ENCODE measurements at places on chromosomes 1 and 21.

DNA sequence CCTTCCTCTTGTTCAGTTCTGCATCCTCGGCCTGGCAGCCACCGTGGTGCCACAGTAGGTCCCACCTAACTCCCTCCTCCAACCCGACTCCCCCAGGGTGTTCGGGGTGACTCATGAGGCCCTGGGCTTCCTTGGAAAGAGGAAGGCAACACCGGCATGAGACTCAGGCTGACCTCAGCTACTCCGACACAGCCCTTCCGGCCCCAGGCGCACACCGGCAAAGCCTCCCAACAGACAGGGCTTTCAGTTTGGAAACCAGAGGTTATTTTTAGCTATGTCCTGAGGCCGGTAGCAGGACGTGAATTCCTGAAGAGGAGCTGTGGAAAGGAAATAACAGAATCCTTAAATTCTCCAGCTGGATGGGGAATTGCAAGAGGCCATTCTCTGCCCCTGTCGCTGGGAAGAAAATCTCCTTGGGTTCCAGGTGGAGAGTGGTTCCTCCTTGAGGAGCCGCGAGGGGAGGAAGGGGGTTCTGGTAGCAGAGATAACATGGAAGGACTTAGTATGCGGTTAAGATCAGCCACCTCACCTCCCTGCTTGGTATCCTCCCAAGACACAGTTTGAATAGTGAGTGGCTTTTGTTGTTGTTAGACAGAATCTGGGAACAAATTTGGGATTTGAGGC, 24.4 kb downstream of the PLXNA2 start:
- no peak for DNase-seq

DNA sequence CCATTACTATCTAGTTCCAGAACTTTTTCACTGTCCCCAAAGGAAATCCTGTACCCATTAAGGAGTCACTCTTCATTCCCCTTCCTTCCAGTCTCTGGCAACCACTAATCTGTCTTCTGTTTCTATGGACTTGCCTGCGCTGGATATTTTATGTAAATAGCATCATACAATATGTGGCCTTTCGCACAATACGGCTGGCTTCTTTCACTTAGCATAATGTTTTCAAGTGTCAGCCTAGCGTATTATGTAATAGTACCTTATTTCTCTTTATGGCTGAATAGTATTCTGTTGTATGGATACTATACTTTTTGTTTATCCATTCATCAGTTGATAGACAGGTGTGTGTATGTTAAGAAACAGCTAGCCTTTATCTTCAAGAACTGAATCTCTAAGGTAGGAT, 14.3 kb downstream of the ATF3 start:
- no peak for DNase-seq

DNA sequence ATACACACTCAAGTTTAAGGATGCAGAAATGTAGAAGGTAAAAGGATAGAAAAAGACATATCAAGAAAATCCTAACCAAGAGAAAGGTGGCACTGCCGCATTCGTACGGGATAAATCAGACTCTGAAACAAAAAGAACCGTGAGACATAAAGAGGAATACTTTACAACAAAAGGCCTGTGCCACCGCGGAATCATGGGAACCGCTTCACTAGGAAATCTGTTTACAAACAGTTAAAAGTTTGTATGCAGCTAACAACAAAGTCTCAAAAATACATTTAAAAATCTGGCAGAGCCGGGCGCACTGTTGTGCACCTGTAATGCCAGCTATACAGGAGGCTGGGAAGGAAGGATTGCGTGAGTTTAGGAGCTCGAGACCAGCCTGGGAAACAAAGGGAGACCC, 8.1 kb downstream of the WRAP73 start:
- no peak for DNase-seq

DNA sequence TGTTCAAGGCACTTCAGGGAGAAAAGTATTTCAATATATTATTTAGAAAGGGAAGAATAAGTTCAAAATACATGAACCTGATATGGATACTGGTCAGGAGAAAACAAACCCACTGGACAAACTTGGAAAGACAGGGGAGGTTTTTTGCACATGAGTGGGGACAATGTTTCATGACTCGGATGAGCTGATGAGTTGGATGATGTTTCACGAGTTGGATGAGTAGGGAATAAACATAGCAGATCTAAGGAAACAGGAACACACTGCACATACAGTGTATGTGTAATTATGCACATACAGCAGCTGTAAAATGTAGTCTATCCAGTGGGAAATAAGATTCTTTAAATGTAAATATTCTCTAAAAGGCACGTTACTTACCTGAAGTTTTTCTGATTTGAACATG, 682.9 kb upstream of the ADAMTS5 start:
- no peak for DNase-seq

DNA sequence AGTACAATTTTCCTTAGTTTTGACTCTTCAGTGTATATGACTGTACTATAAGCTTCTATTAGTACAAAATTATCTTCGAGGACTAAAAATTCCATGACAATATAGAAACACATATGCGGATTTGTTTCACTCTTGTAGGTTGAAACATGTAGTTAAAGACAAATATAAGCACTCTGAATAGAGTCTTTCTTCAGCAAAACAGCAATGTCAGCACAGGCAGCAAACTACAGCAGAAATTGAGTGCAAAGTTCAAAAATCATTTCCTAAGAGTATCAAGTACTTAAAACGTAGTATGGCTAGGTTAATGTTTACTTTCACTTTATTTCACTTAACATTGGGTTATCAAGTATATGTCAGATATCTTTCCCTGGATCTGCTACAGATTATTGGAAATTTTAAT, 106.7 kb downstream of the FAF1 start:
- no peak for DNase-seq

DNA sequence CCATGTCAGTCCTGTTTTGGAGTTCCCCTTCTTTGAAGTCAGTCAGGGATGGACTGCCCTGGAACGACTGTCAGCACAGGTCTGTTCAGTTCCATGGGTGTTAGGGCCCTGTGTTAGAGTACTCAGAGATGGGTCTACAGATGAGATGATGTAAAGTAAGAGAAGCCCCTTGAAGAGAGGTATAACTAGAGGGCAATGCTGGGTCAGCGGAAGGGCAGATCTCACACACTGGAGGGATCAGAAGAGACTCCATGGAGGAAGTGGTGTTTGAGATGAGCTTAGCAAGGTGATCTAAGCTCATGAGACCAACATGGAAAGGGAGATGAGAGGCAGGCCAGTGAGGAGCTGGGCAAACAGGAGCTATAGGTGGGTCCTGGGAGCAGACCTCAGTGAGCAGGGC, 7.6 kb downstream of the PPFIA4 start:
- no peak for DNase-seq

DNA sequence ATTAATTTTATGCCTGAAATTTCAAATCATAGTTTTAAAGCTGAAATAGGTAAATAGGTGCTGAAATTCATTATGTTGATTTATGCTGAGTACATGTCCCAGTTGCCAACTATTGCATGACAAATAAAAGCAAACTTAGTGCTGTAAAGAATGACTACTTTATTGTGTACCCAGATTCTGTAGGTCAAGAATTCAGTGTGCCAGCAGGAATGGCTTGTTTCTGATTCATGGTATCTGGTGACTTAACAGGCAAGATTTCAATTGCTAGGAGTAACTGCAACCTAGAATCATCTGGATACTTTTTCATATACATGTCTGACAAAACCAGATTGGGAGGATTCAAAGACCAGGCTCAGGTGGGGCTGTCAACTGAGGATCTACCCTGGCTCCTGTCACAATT, 678.4 kb upstream of the ADAMTS5 start:
- DNase-seq: no peak

GRCh38 chr21:41295721-41296254, 20.8 kb upstream of the FAM3B start:
- no peak for DNase-seq

- no peak for DNase-seq
These were observed 100.5 kb upstream of the KCNK1 start for GRCh38 chr1:233513431-233513830.

GRCh38 chr1:20343149-20343937, 52.7 kb downstream of the VWA5B1 start:
- DNase-seq: peak; percentile 28

Measured in activated T-cell treated with anti-CD3 and anti-CD28 coated beads for 1 hour (primary cell).